ENCODE measurements at places on chromosomes 3 and 15.

- peaks cover 5% of the 10 kb centered on the region for H3K36me3 ChIP-seq
- peaks cover 2% of the 10 kb centered on the region for H3K4me1 ChIP-seq
- H3K27ac ChIP-seq: no peak overlapping the region
These were observed 41.6 kb downstream of the TRANK1 start for GRCh38 chr3:36903119-36903882.

DNA sequence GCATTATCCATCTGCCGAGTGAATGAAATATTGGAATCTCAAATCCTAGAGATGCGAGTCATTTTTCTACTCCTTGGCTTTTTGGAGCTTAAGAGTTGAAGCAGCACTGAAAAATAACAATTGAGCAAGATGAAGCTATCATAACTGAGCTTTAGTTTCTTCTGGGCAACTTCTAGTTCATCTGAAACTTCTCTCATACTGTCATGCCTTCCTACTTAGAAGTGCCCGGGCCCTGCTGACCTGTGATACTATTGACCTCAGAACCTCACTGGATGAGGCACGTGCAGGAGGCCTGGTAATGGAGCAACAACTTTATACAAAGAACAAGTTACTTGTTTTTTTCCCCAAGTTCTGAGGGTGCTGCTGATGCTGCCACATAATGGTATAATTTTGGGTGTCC lies 48.5 kb upstream of the P3H2 start:
- no peaks in the 10 kb centered on the region for H3K4me1 ChIP-seq
- DNase-seq: no peak
- no peaks in the 10 kb centered on the region for H3K36me3 ChIP-seq
- no peak overlapping the region for H3K4me3 ChIP-seq
- no peak overlapping the region for H3K27ac ChIP-seq

DNA sequence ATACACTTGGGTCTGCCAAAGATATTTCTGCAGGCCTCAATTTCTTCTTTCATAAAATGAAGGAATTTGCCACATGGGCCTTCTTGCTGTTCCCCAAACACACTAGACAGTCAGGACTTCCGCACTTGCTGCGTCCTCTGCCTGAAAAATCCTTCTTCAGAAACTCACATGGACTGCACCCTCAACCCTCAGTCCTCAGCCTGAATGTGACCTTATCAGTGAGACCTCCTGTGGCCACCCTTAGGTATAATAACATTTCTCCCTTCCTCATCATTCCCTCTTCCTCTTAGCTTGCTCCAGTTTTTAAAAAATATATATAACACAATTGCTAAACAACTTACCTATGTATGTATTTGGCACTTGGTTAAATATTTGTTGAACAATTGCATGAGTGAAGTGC lies 257.5 kb downstream of the MFSD1 start:
- H3K27me3 ChIP-seq: no peaks in the 10 kb centered on the region
- no peak overlapping the region for H3K4me3 ChIP-seq
- H3K36me3 ChIP-seq: no peaks in the 10 kb centered on the region
- H3K4me1 ChIP-seq: no peaks in the 10 kb centered on the region

DNA sequence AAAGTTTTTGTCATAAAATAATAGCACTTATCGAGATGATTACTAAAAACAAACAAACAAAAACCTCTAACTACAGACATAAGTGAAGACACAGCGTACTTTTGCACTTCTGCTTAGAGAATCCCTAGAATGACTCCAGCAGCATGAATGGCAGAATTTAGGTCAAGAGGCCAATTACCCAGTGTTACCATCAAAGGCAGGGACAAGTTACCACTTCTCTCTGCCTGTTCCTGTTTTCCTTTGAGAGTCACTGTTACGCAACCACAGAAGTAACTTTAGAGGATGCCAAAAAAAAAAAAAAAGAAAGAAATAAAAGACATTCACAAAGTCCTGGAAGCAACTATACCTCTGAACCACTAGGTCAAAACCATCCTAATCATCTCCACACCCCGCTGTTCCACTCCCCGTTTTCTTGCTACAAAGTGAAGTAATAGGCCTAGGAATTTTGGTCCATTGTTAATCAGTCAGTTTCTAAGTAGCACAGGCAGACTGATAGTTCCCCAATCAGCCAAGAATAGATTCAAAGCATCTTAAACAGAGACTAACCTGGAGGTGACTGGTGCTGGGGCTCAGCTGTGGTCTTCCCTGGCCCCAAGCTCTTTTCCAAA lies 41.9 kb downstream of the FMN1 start:
- DNase-seq: no peak
- H3K36me3 ChIP-seq: no peaks in the 10 kb centered on the region
- H3K27ac ChIP-seq: no peak overlapping the region
- H3K4me3 ChIP-seq: no peak overlapping the region
- no peaks in the 10 kb centered on the region for H3K4me1 ChIP-seq
- no peaks in the 10 kb centered on the region for H3K27me3 ChIP-seq

Data from aorta (tissue), 5 donors.